Smooth muscle cell of the brain vasculature (primary cell): ENCODE measurements at places on chromosomes 7 and 10.

- DNase-seq: no peak
Observed at GRCh38 chr7:107194052-107194451, 25.2 kb downstream of the HBP1 start.

DNA sequence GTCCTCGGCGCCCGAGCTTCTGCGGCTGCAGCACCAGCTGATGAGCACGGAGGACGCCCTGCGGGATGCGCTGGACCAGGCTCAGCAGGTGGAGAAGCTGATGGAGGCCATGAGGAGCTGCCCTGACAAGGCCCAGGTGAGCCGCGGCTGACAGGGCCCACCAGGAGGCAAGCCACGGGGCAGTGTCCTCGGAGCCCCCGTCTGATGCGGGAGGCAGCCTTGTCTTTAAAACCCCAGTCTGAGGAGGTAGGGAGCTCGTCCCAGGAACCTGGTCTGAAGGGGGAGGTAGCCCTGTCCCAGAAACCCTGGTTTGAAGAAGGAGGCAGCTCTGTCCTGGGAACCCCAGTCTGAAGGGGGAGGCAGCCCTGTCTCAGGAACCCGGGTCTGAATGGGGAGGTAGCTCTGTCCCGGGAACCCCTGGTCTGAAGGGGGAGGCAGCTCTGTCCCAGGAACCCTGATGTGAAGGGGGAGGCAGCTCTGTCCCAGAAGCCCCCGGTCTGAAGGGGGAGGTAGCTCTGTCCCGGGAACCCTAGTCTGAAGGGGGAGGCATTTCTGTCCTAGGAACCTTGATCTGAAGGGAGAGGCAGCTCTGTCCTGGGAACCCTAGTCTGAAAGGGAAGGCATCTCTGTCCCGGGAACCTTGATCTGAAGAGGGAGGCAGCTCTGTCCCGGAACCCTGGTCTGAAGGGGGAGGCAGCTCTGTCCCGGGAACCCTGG is 53.1 kb upstream of the GTF2IRD1 start:
- no peak for DNase-seq

DNA sequence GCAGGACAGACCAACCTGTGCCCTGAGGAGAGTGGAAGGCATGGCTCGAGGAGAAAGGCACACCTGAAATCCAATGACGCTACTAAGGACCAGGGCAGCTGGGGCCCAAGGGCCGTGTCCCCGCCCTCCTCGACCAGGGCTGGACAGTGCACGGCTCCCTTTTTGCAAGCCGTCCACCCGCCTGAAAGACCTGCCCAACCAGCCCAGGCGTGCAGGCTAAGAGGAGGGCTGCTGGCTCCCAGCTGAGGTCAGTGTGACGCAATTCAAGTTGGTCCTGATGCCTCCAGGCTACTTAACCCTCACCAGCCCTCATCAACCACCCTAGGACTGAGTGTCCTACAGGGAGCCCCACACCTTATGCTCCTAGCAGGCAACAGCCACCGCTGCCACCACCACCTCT is 69.3 kb downstream of the DLG5 start:
- DNase-seq: no peak

DNA sequence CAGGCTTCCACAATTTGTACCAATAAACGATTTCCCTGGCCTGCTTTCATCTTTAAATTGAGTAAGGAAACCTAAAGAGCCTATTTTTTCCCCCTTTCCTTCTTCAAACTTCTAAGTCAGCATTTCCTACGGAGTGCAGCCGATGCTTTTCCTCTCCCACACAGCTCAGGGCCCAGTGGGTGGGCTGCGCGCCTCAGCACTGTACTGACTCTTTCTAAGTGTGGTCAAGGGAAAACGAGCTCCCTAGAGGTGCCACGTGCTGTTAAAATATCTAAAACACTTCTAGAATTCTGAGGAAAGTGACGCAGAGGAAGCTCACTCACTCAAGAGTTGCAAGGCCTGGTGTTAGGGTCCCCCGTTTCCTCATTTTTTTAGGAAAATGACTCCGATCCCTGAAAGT is 29.0 kb downstream of the STEAP1B start:
- DNase-seq: peak; percentile 65

GRCh38 chr7:75663302-75663907 is 75.3 kb downstream of the HIP1 start:
- no peak for DNase-seq
